Epithelial cell of proximal tubule (primary cell): ENCODE measurements at places on chromosomes 11 and 22.

- DNase-seq, result no peak
These were observed 216.2 kb downstream of the DSCAML1 start for GRCh38 chr11:117580866-117581265.

DNA sequence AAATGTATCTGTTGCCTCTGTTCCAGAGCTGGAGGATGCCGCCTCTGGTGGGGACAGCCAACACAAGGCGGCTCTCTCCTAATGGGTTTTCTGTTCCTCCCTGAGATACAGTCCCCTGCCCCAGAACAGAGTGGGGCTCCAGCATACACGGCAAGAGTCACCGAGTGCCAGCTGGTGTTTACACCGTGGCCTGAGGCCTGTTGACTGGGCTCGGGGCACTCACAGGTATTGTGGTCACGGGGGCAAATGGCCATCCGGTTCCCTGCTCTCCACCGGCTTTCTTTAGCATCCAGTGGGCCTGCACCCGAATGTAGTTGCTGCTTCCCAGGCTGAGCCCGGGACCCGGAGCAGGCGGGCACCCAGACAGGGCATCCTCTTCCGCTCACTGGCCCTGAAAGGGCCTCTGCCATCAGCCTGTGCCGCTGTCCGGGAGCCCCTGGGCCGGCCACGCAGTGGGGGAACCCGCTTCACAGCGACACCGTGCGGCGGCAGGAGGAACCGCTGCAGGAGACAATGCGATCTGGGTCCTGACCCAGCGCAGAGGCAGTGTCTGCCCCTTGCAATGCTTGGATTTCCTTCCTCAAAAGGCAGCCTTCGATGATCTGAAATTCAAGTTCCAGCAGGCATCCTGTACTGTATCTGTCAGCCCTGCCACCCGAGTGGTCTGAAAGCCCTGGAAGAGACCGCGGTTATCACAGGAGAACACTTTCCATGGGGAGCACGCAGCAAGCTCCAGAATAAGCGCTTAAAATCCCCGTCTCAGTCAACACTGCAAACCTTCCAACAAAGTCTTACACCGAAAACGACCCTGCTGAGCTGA is 859 bp upstream of the KRTAP5-5 start:
- DNase-seq, result no peak

- DNase-seq, result no peak
These were observed 389 bp upstream of the CASP12 start for GRCh38 chr11:104898685-104899013.

GRCh38 chr11:45607995-45608394 is 57.4 kb downstream of the CHST1 start:
- DNase-seq, result peak; percentile 12

GRCh38 chr11:5081405-5081804 is 12.0 kb downstream of the OR52E1 start:
- no peak for DNase-seq

DNA sequence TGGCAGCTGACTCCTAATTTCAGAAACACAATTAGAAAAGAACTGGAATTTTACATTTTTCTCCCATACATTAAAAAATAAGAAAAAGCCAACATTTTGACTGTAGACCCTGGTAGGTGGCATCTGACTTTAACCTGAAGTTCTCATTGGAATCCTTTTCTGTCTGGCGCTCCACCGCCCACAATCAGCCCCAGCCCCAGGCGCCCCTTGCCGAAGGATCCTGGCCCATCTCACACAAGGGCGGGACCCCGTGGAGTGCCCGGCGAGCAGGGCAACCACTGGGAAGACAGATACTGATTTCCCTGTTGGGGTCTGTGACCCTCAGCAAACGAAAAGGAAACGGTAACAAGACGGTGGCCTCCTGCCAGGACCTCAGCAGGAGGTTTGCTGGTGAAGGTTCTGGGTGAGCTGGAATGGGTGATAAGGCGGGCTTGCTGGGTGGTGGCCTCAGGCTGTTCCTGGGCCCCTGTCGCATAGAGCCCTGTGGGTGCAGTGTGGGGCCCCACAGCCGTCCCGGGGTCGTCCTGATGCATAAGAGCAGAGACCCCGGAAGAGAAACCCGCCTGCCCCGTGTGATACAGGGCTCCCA is 15.7 kb downstream of the TSPO start:
- no peak for DNase-seq

DNA sequence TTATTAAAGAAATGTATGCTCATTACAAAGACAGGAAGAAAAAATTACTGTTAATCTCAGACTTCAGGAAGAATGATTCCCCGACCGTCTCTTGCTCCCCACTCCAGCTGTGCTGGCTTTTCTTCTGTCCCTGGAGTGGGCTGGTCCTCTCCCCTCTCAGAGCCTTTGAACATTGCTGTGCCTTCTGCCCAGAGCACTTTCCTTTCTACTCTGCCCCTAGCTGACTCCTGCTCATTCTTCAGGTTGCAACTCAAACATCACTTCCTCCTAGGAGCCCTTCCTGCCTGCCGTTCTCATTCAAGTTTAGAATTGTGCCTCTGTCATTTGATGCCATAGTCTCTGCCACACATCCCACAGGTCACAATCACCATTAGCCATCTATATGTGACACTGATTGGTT is 329.5 kb downstream of the MIAT start:
- no peak for DNase-seq

- DNase-seq, result no peak
These were observed 95.5 kb downstream of the PGR start for GRCh38 chr11:101034076-101034475.
